ENCODE measurements at places on chromosomes 16 and 17. TPM values are rescaled to one million over a fixed set of nuclear protein-coding genes. Genes with fewer than 3 reads are reported as not detected.

DNA sequence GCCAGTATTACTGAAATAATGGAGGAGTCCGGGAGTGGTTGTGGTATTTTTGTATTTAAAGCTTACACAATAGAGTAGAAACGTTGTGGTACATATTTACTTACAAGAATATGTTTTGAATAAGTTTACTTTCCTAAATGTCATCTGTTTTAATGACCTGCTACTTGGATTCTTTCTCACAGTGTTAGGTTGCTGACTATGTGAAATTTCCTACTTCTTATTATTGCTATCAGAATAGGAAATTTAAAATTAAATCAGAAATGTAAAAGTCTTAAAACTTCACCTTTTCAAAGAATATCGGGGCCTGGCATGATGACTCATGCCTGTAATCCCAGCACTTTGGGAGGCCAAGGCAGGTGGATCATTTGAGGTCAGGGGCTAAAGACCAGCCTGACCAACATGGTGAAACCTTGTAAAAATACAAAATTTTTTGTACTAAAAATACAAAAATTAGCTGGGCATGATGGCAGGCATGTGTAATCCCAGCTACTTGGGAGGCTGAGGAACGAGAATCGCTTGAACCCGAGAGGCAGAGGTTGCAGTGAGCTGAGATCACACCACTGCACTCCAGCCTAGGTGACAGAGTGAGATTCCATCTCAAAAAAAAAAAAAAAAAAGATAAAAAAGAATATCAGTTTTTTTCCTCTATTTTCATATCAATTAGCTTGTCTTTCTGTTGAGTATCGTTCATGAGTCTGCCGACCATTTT lies 77.8 kb downstream of the VMP1 start:
- DNase-seq = no peak
- peak overlapping the region; percentile 89 for H3K27ac ChIP-seq
- H3K27me3 ChIP-seq = no peaks in the 10 kb centered on the region
- no peaks in the 10 kb centered on the region for H3K36me3 ChIP-seq
- peaks cover 33% of the 10 kb centered on the region for H3K4me1 ChIP-seq
- H3K4me3 ChIP-seq = no peak overlapping the region

- H3K4me1 ChIP-seq = no peaks in the 10 kb centered on the region
- no peak overlapping the region for H3K4me3 ChIP-seq
- no peak overlapping the region for H3K27ac ChIP-seq
- H3K27me3 ChIP-seq = no peaks in the 10 kb centered on the region
- peaks cover 2% of the 10 kb centered on the region for H3K36me3 ChIP-seq
Observed at GRCh38 chr16:28835864-28836760, 10.0 kb downstream of the TUFM start.

IRX3 gene
- total RNA-seq = not detected

DNA sequence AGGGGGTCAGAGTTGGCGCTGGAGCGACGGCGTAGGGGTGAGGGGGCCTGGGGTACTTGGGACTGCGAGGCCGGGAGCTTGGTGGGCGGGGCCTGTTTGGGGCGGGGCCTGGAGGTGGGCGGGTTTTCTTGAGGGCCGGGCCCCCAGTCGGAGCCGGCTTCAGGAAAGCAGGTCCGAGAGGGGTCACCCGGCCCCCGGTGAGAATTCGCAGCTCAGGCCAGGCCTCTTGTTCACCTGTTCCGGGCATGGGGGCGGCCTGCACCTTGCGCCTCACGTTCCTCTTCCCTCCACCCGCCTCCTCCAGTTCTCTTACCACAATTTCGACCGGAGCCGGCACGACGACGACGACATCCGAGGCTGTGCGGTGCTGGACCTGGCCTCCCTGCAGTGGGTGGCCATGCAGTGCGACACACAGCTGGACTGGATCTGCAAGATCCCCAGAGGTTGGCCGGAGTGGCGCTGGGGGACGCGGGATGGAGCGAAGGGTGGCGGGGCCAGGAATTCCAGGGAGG lies 52.5 kb downstream of the MRC2 start:
- no peaks in the 10 kb centered on the region for H3K4me1 ChIP-seq
- no peak for DNase-seq
- H3K4me3 ChIP-seq = no peak overlapping the region
- no peaks in the 10 kb centered on the region for H3K27me3 ChIP-seq

GRCh38 chr16:53517851-53518250 lies 14.8 kb upstream of the AKTIP start:
- no peaks in the 10 kb centered on the region for H3K27me3 ChIP-seq
- H3K4me3 ChIP-seq = peak overlapping the region; percentile 57
- no peak for DNase-seq
- H3K4me1 ChIP-seq = peaks cover 44% of the 10 kb centered on the region

HSD11B2 gene
- total RNA-seq = not detected

DNA sequence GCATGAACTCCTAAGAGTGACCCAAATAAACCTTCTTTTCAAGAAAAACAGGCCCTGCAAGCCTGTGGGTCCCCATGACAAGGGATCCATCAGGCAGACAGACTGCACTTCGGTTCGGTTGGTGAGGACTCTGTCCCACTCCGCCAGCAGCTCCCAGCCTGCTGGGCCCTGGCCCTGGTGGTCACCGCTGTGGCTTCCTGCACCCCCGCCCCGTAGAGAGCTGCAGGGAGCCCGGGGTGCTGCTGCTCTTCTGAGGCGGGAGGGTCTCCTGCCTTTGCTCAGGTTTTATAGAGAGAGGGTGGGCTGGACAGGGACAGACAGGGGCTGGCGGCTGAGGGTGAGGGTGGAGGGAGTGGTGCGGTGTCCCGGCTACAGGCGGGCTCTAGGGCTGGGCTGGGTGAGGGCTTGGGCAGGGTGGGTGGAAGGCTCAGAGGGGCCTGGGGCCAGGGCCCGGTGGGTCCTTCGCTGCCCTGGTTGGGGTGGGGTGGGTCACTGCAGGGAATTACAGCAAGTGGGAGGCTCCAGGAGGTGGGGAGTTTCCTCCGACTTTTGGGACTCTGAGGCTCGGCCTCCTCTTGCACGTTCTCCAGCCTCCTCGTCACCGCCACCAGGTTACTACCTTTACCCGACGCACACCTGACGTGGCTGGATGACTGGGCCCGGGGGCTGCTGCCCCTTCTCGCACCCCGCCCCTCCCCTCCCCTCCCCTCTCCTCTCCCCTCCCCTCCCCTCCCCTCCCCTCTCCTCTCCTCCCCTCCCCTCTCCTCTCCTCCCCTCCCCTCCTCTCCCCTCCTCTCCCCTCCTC lies 90.2 kb upstream of the CBX4 start:
- H3K27ac ChIP-seq = no peak overlapping the region
- H3K4me3 ChIP-seq = no peak overlapping the region
- peaks cover 30% of the 10 kb centered on the region for H3K4me1 ChIP-seq
- H3K27me3 ChIP-seq = peaks cover 33% of the 10 kb centered on the region
- H3K36me3 ChIP-seq = no peaks in the 10 kb centered on the region
- no peak for DNase-seq

- no peaks in the 10 kb centered on the region for H3K4me1 ChIP-seq
- H3K27me3 ChIP-seq = no peaks in the 10 kb centered on the region
- DNase-seq = no peak
- H3K4me3 ChIP-seq = no peak overlapping the region
Observed at GRCh38 chr17:83088909-83089308, 9.5 kb downstream of the METRNL start.

MYH13 gene
- not detected for total RNA-seq

DNA sequence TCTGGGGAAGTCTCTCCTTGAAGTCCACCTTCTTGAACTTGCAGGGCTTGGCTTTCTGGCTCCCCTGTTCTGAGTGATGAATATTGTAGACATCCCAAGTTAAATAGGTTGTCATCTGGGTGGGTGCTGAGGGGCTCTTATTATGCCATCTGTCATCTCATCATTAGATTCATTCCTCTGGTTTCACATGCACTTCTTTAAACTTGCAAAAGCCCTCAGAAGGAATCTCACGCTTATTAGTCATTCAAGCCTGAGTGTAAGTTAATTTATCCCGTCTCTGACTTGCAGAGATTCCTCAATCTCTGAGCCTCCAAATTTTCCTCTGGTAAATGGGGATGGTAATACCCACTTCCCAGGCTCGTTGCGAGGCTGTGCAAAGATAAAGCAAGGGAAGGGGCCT lies 5.7 kb downstream of the MGAT5B start:
- DNase-seq = no peak
- no peak overlapping the region for H3K27ac ChIP-seq
- H3K36me3 ChIP-seq = no peaks in the 10 kb centered on the region

- H3K27ac ChIP-seq = no peak overlapping the region
- no peaks in the 10 kb centered on the region for H3K36me3 ChIP-seq
- H3K27me3 ChIP-seq = no peaks in the 10 kb centered on the region
- DNase-seq = no peak
- no peak overlapping the region for H3K4me3 ChIP-seq
Observed at GRCh38 chr16:89313583-89313982, 96.1 kb downstream of the ZNF778 start.

DNA sequence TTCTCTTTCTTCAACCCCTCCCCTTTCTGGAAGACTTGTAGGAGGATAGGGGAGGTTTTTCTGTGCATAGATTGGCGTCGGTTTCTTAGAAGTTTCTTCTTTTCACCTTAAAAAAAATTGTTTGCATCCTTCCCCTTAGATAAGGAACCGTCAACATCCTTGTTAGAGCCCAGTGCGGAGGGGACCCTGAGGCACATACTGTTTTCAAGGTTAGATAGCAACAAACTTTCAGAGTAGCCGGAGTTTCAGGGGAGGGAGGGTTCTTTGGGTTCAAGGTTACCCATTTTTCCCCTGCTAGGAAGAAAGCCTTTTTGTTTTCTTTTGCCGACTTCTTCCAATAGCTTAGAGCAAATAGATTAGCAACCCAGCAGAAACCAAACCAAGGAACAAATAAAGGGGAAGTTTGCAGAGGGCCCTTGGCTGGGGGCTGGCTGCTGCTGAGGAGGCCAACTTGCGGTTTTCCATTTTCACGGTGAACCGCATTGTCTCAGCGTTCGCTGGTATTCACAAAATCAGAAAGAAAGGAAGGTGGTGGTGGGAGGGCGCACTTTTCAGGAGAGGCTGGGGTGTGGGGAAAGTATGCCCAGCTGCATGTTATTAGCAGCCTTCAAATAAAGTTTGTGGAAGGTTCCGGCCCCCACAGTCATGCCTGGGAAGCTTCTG lies 28.8 kb downstream of the MSI2 start:
- H3K4me1 ChIP-seq = peaks cover 14% of the 10 kb centered on the region
- H3K4me3 ChIP-seq = no peak overlapping the region
- H3K27ac ChIP-seq = no peak overlapping the region
- H3K27me3 ChIP-seq = no peaks in the 10 kb centered on the region
- peaks cover 11% of the 10 kb centered on the region for H3K36me3 ChIP-seq
- DNase-seq = peak; percentile 76

DNA sequence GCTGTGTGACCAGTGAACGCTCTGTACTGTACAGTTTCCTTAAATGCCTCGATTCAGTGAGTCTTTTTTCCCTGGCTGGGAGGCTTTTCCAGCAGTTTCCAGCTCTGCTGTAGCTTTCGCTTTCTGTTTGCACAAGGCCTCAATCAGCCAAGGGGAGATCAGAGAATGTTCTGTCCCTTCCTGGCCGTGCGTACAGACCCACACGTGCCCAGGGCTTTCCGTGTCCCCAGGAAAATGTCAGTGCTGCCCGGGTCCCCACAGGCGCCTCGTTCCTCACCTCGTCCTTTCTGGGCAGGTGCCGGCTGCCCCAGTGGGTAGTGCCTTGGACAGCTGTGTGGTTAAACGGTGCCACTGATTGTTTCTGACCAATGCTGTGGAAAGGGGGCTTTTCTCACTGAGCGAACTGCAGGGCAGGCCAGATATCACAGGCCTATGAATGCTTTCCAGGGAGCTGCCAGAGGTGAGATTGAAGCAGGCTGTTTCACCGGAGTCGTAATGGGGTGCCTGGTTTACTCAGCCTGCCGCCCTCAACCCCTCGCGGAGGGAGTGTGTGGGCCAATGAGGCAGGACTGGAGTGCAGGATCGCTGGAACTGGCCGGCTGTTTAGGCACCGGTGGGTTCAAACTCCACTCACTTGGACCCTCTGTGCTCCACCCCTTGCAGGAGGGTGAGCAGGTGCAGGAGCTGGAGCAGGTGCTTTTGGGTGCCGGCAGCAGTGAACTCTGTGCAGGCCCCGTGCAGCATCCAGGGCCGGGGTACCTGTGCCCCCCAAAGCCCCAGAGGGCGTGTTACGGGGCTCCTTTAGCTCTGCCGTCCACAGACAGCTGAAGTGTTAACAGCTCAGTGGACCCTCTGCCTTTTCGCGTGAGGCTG lies 44.4 kb downstream of the ZNF778 start:
- H3K4me1 ChIP-seq = peaks cover 8% of the 10 kb centered on the region
- H3K36me3 ChIP-seq = peaks cover 7% of the 10 kb centered on the region
- H3K27ac ChIP-seq = no peak overlapping the region
- no peak overlapping the region for H3K4me3 ChIP-seq
- DNase-seq = no peak

- no peaks in the 10 kb centered on the region for H3K4me1 ChIP-seq
- H3K36me3 ChIP-seq = peaks cover 10% of the 10 kb centered on the region
- H3K27ac ChIP-seq = no peak overlapping the region
- DNase-seq = no peak
Observed at GRCh38 chr16:29910819-29911675, 10.8 kb downstream of the ASPHD1 start.

DNA sequence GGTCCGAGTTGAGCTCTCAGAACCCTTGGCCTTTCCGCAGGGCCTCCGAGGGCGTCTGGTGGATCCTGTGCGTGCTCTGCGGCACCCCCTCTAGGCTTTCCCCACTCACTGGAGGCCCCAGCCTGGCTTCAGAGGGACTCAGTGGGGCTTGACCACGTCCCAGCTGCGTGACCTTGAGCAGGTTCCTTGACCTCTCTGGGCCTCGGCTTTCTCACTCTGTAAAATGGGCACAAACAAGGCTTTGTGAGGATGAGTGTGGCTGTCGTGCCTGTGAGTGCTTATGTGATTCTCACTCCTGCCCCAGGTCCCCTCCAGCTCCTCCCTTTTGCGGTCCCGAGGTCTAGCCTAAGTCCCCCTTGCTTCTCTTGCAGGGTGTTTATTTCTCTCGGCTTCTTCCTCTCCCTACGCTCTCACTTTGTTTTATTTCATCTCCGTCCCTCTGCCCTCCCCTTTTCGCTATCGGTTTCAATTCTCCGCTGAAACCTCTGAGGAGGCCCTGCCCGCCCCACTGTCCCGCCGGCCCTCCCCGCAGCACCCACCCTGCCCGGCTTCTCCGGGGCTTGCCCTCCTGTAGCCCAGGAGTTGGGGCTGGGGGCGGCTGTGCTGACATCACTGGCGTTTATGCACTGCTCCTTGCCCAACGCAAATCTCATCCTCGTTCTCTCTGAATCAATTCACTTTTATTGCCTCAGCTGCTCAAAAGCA lies 82.3 kb upstream of the CBX4 start:
- H3K4me1 ChIP-seq = peaks cover 12% of the 10 kb centered on the region
- DNase-seq = no peak
- H3K27ac ChIP-seq = no peak overlapping the region
- no peaks in the 10 kb centered on the region for H3K36me3 ChIP-seq

KRT9 gene
- total RNA-seq = not detected

CARD14 gene
- total RNA-seq = not detected

GPR139 gene
- not detected for total RNA-seq

GRCh38 chr16:84979516-84979915 lies 31.8 kb downstream of the ZDHHC7 start:
- no peaks in the 10 kb centered on the region for H3K27me3 ChIP-seq
- peaks cover 64% of the 10 kb centered on the region for H3K36me3 ChIP-seq
- no peak for DNase-seq
- H3K4me1 ChIP-seq = no peaks in the 10 kb centered on the region
- no peak overlapping the region for H3K27ac ChIP-seq
- H3K4me3 ChIP-seq = no peak overlapping the region

SLC5A10 gene
- total RNA-seq = not detected

RMI2 gene
- total RNA-seq = 27.0 TPM
